ENCODE measurements at places on chromosomes 3 and 15.

DNA sequence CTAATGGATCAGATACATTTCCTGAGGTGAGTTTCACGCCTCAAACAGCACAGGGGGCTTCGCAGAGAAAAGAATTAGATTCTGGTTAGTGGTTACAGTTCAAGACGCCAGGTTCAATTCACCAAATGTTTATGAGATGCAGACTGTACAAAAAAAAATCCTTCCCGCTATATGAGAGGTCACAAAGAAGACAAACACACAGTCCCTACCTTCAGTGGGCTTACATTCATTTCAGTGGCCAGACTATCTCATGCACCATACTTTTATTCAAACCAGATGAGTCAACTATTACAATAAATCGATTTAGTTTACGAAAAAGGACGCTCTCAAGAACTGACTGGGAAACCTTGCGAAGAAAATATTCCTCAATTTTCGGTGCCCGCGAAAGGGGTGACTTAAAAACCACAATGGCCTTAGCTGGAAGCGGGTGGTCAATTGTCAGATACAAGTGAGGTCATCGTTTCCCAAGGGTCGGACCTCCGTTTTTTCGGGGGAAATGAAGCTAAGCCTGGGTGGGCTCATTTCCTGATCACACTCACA, 695 bp downstream of the METTL6 start:
- DNase-seq: peak; percentile 16

DNA sequence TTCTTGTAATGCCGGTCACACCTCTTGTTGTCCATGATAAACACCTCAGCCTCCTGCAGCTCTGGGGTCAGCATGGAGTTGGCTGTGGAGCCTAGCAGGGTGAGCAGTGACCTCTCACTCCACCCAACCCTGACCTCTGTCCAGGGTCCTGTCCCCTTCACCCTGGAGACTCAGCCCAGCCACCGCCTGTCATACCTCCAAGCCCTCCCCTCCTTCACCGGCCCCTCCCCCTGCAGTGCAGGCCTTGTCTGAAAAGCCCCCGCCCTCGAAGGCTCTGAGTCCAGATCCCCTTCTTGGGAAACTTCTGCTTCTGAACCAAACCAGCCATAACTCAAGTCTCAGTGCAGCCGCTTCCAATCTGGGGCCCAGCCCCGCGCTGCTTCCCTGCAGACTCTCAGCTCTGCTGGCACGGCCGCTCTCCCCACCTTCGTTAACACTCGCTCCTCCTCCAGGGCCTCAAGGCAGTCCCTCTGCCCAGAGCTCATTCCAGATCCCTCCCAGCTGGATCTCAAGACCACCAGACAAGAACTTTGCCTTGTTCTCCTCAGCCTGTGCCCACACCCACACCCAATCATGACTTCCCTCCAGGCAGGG, 25.4 kb upstream of the PRSS50 start:
- DNase-seq: no peak

DNA sequence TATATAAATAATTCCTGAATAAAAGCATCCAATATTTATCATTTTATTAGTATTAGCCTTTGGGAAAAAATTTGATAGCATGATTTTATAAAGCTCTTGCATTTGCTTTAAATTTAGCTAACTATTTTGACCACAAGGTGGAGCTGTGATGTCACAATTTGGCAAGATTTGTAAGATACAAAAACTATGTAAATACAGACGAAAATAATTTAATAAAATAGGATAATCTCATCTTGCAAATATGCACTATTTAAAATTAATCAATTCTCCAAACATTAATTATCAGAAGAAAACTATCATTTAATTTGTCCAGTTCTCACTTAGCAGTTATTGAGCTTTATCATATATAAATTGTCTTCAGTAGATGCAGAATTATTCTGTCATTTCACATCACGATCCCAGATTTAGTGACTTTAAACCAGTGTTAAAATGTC, 95.4 kb downstream of the PLOD2 start:
- DNase-seq: peak; percentile 74

GRCh38 chr3:139679220-139679775, 1.5 kb upstream of the NMNAT3 start:
- DNase-seq: peak; percentile 44

DNA sequence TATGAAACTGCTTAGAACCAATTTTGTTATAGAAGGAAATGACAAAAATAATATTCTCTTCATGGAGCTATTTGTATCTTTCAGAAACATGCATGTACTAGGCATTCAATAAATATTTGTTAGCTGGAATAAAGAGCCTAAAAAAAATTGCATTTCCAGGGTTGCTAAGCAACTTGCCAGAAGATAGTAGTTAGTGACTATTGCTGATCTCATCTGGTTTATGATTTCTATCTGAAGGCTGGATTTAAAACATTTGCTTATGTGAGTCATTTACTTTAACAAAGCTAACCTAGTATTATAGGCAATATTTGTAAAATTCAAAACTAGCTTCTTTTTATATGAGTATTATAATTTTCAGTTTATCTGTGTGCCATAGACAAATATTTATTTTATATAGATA, 78.3 kb downstream of the NAALADL2 start:
- no peak for DNase-seq

DNA sequence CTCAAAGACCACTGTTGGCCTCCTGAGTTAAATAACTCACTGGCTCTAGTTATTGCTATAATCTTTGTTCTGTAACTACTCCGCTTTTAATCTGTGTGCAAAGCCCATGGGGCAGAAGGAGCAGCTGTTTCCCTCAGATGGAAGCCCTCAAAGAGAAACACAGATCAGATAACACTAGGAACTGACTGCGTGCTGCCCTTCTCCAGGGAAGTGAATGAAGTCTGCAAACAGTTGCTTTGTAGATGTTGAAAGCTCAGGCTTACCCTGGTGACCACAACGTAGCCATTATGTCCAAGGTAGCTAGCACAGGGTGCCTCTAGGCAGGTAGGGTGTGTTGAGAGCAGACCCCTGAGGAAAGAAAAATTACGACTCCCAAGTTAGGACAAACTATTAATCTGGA, 152.3 kb upstream of the STAC start:
- DNase-seq: peak; percentile 38

- peak; percentile 63 for DNase-seq
These were observed 41.5 kb downstream of the ADGRG7 start for GRCh38 chr3:100650651-100651619.

GRCh38 chr3:193921465-193921864, 214.5 kb upstream of the HES1 start:
- peak; percentile 53 for DNase-seq

DNA sequence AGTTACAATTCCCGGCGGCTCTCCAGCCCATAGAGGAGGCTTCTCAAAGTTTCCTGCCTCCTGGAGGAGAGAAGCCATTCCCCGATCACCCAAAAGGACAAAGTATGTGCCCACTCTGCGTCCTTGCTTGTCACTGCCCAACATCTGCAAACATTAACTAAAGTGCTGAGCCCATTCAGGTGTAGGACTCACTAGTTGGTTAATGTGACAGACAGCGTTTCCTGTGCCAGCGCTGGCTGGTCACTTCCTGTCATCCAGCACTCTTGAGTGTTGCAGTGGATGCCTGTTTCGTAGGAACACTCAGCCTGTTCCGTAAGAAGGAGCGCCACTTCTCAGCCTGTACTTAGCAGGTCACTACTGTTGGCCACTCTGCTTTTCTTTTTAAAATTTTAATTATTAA, 100.3 kb downstream of the APBA2 start:
- no peak for DNase-seq

Measured in hematopoietic multipotent progenitor cell treated with erythropoietin and hydrocortisone succinate and interleukin-3 and kit ligand, for 6 days (in vitro differentiated cells).